ENCODE measurements at places on chromosomes 2 and 18.

DNA sequence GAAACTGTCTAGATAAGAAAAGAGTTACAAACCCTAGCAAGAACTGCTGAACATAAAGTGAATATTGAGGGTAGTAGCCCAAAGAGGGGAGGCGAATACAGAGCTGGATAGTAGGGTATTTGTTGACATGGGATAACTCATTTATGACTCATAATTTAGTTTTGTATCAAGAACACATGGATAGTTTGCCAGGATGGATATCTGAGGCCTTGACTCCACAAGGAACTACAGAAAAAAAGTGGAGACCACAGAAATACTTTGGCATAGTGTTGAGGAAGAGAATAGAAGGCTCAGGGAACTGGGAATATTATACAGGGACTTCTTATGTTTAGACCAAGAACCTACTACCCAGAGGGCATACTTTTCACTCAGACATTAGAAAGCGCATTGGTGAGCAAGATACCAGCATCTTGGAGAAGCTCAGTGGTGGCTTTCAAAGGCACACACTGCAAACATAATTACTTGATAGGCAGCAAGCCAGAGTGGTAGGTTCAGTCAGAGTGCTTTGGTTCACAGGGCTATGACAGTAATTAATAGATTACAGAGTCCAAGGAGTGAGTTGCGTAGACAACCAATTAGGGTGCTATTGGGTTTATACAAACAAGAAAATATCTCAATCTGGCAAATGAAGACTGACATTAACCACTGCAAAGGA lies 51.9 kb upstream of the ZBTB7C start:
- no peak overlapping the region for H3K27ac ChIP-seq
- H3K4me3 ChIP-seq, result no peak overlapping the region
- no peak for DNase-seq
- no peaks in the 10 kb centered on the region for H3K36me3 ChIP-seq

DNA sequence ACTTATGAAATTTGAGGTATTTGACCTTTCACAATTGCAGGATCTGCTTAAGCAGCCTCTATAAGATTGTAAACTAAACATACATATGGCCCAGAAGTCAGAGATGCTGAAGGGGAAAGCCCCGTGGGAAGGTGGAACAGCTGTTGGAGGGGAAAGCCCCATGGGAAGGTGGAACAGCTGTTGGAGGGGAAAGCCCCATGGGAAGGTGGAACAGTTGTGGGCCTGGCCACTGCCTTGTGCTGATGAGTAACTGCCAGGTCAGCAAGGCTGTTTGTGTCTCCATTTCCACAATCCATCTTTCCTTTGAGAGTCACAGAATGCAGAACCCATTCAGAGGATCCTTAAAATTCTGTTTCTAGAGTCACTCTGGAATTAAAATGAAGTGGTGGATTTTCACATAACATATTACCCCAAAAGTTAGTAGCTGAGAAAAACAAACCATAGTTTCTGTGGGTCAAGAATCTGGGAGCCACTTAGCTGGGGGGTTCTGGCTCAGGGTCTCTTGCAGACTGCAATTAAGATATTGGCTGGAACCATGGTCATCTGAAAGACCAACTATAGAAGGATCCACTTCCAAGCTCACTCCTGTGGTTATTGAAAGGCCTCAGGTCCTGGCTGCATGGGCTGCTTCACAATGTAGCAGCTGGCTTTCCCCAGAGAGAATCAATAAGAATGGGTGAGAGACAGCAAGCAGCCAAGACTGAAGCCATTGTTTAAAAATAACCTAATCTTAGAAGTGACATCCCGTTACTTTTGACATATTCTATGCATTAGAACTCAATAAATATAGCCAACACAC lies 86.6 kb upstream of the CAVIN2 start:
- no peak overlapping the region for H3K4me3 ChIP-seq
- no peaks in the 10 kb centered on the region for H3K4me1 ChIP-seq
- H3K36me3 ChIP-seq, result no peaks in the 10 kb centered on the region

- H3K27ac ChIP-seq, result no peak overlapping the region
- no peak overlapping the region for H3K4me3 ChIP-seq
- no peaks in the 10 kb centered on the region for H3K27me3 ChIP-seq
- peaks cover 6% of the 10 kb centered on the region for H3K4me1 ChIP-seq
- no peak for DNase-seq
These were observed 149.9 kb upstream of the TTC39C start for GRCh38 chr18:23864624-23865023.

DNA sequence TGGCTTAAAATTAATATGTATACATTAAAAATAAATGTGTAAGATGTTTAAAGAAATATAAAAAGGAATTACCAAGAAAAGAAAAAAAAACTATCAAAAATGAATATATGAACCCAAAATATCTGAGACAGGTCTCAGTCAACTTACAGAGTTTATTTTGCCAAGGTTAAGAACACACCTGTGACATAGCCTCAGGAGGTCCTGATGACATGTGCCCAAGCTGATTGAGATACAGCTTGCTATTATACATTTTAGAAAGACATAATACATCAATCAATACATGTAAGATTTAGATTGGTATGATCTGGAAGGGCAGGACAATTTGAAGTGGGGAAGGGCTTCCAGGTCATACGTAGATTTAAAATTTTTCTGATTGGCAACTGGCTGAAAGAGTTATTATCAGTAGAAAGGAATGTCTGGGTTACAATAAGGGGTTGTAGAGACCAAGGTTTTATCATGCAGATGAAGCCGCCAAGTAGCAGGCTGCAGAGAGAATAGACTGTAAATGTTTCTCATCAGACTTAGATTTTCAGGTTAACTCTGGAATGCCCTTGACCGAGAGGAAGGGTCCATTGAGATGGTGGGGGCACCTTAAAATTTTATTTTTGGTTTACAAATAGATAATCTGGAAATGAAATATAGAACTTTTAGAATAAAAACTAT lies 74.7 kb downstream of the EXOC6B start:
- H3K4me3 ChIP-seq, result no peak overlapping the region
- H3K36me3 ChIP-seq, result no peaks in the 10 kb centered on the region
- H3K27me3 ChIP-seq, result no peaks in the 10 kb centered on the region
- no peak overlapping the region for H3K27ac ChIP-seq

All from body of pancreas (tissue), 4 donors.